ENCODE measurements at places on chromosomes 1 and 21.

- H3K36me3 ChIP-seq = no peaks in the 10 kb centered on the region
- H3K4me1 ChIP-seq = no peaks in the 10 kb centered on the region
- H3K27ac ChIP-seq = no peak overlapping the region
- H3K4me3 ChIP-seq = no peak overlapping the region
- H3K27me3 ChIP-seq = peaks cover 46% of the 10 kb centered on the region
Measured at GRCh38 chr1:154791292-154792166, 78.6 kb downstream of the KCNN3 start.

DNA sequence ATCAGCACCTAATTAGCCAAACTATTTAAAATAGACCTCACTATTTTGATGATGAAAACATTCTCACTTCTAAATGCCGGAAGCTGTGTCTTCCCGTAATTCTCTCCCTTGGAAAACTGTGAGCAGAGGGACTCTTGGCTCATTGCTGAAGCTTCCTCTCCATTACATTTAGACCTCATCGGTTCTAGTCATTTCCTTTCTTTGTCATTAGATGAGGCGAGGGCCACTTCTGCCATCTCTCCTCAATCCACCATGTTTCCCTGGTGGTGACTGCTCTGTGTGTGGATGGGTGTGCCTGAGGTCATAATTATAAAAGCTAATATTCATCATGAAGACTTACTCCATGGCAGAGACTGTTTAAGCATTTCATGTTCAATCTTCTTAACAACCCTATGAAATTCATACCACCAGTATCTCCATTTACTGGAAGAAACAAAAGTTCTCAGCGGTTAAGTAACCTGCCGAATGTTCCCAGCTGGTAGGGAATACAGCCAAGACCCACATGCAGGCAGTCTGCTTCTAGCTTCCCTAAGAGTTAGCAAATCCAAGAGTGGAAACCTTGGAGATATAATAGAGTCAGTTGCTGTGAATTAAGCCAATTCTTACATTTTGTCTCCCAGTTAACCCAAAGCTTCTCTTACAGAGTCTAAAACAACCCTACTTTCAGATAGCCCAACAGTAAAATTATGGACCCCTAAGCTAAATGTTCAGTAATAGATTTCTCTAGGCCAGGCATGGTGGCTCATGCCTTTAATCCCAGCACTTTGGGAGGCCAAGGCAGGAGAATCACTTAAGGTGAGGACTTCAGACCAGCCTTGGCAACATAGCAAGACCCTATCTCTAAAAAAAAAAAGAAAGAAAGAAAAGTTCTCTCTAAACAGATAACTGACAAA is 156.2 kb downstream of the ZBTB18 start:
- no peak overlapping the region for H3K27ac ChIP-seq
- DNase-seq = no peak
- H3K27me3 ChIP-seq = no peaks in the 10 kb centered on the region
- H3K36me3 ChIP-seq = no peaks in the 10 kb centered on the region

DNA sequence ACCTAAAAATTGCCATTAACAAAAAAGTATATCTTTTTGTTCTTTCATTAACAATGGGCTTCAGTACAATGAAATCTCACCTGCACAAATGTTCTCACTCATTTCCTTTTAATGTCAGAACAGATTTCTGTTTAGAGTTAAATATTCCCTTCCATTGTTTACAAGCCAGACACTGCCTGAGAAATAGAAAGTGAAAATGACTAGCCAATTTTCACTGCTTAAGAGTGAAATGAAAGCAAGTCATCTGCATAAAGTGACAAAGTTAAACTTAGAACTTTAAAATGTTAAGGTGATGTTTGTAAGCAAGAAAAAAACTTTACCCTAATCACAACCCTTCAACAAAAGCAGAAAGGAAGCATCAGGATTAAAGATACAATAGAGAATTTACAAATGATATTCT is 27.5 kb downstream of the COA6 start:
- no peaks in the 10 kb centered on the region for H3K36me3 ChIP-seq
- H3K4me1 ChIP-seq = no peaks in the 10 kb centered on the region
- no peaks in the 10 kb centered on the region for H3K27me3 ChIP-seq
- DNase-seq = no peak
- no peak overlapping the region for H3K4me3 ChIP-seq

DNA sequence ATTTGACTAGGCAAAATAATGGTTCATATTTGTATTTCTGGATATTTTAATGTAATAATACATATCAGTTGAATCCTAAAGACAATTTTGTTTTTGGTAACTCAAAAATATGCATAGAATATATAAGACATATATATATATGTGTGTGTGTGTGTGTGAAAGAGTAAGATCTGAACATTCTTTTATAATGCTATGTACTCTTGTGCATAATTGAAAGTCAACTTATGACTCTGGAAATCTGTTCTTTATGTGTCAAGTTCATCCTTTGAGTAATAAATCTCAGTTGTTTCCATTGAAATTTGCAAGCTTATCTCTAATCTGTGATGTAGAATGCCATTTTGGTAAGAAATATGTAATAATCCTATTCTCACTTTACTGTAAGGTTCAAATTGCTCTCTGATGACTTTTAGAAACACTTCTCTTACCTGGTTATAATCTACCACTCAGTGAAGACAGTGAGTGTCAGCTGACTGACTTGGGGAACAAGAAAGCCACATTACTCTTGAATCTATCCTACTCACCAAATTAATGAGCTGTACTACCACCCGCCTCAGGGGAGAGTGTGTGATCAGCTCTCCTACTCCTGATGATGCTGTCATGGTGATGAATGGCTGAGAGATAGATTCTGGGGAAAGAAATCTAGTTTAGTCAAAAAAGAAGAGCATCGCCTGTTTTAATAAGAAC is 15.0 kb upstream of the NEK7 start:
- H3K4me3 ChIP-seq = no peak overlapping the region
- H3K4me1 ChIP-seq = no peaks in the 10 kb centered on the region
- H3K27me3 ChIP-seq = no peaks in the 10 kb centered on the region
- no peaks in the 10 kb centered on the region for H3K36me3 ChIP-seq
- no peak overlapping the region for H3K27ac ChIP-seq

DNA sequence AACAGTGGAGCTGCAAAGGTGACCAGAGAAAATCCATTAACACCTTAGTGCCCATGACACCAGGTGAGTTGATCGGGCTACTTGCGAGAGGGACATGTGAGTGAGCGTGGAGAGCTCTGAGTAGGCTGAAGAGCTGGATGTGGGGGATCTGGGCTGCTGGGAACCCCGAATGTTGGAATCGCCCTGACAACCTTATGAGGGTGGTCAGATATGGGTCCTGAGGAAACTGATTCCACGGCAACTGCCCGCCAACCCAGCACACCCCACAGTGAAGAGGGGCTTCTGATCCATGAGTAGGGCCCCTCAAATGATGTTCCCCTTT is 705 bp upstream of the QSOX1 start:
- peak overlapping the region; percentile 87 for H3K4me3 ChIP-seq
- no peaks in the 10 kb centered on the region for H3K36me3 ChIP-seq
- no peaks in the 10 kb centered on the region for H3K4me1 ChIP-seq
- no peak for DNase-seq
- H3K27ac ChIP-seq = peak overlapping the region; percentile 93

GRCh38 chr21:37916310-37917051 is at the start of gene KCNJ6:
Gene KCNJ6, minus strand, starts transcription at chr21:37916457. Its CDS starts 75,775 bp downstream, at chr21:37840682.
- H3K4me3 ChIP-seq = no peak within 1 kb of the TSS
- peaks cover 8% of the 10 kb centered on the region for H3K4me1 ChIP-seq
- no peak within 1 kb of the TSS for H3K27ac ChIP-seq
- no peaks in the 10 kb centered on the region for H3K27me3 ChIP-seq
- H3K36me3 ChIP-seq = no peaks in the 10 kb centered on the region

DNA sequence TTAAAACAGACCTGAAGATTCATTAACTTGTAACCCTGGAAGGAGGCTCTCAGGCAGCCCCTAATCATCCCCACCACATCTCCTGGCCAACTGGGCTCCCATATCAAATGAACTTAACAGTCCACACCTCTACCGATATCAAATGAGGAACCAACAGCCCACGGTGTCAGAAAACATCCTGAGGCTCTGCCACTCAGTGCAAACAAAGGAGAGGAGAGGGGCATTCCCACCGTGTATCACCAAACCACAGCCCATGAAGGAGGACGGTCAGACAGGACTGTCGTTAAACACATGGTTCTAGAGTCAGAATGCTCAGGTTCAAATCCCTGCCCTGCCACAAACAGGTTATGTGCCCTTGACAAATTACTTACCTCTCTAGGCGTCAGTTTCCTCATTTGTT is 52.5 kb downstream of the ERI3 start:
- H3K4me3 ChIP-seq = no peak overlapping the region
- H3K27me3 ChIP-seq = no peaks in the 10 kb centered on the region
- no peaks in the 10 kb centered on the region for H3K4me1 ChIP-seq
- H3K36me3 ChIP-seq = peaks cover 95% of the 10 kb centered on the region

GRCh38 chr1:235124665-235125064 is 4.0 kb downstream of the TOMM20 start:
- no peak overlapping the region for H3K4me3 ChIP-seq
- H3K27ac ChIP-seq = no peak overlapping the region
- H3K27me3 ChIP-seq = no peaks in the 10 kb centered on the region

GRCh38 chr1:187262731-187263130 is 434.0 kb downstream of the PLA2G4A start:
- H3K36me3 ChIP-seq = no peaks in the 10 kb centered on the region
- no peak overlapping the region for H3K27ac ChIP-seq
- H3K4me1 ChIP-seq = no peaks in the 10 kb centered on the region
- no peak for DNase-seq
- no peak overlapping the region for H3K4me3 ChIP-seq

- H3K4me1 ChIP-seq = peaks cover 22% of the 10 kb centered on the region
- no peak overlapping the region for H3K27ac ChIP-seq
- H3K4me3 ChIP-seq = no peak overlapping the region
Measured at GRCh38 chr21:36773117-36773516, 74.2 kb downstream of the SIM2 start.

DNA sequence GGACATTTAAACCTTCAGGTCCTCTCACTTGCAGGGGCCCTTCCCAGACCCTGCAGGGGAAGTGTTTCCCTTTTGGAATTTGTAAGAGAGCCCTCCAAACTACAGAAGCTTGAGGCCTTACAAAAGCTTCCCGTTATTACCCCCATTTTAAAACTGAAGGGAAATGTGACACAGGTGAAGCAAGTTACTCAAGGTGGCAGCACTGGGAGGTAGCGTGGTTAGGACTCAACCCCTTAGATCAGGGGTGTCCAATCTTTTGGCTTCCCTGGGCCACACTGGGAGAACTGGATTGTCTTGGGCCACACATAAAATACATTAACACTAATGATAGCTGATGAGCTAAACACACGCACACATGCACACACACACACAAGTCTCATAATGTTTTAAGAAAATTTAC is 15.8 kb upstream of the ZC3H12A start:
- no peak overlapping the region for H3K27ac ChIP-seq
- no peaks in the 10 kb centered on the region for H3K36me3 ChIP-seq
- H3K4me3 ChIP-seq = no peak overlapping the region
- H3K4me1 ChIP-seq = no peaks in the 10 kb centered on the region
- DNase-seq = no peak
- no peaks in the 10 kb centered on the region for H3K27me3 ChIP-seq

- no peaks in the 10 kb centered on the region for H3K36me3 ChIP-seq
- peak overlapping the region; percentile 99 for H3K27ac ChIP-seq
Measured at GRCh38 chr1:155010211-155010918, 7.8 kb downstream of the ZBTB7B start.

DNA sequence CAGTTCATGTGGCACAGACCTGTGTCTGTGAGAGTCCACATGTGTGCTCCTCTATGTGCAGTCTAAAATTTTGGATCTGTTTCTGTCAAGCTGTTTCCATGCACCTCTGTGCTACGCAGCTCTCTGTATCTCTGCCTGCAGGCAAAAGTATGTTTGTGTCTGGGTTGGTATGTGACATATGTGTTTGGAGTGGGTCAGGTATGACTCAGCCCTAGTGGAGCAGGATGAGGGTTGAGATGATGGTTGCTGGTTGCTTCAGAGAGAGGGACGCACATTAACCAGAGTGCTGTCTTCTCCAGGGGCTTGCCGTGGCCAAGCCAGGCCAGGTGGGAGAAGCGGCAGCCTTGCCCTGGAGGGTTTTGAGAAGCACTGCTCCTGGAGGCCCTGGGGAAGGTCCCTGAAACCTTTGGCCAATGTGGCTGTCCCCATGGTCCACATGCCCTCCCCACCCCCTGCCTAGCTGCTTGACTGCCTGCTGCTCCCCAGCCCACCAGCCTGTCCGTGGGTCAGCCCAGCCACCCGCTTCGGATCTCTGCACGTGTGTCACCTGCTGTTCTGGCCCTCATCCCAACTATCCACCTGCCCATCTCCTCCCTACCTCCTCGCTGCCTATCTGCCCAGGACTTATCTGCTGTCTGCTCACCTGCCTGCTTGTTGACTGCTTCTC is 4.1 kb upstream of the EVA1B start:
- H3K27ac ChIP-seq = no peak overlapping the region
- no peaks in the 10 kb centered on the region for H3K36me3 ChIP-seq
- DNase-seq = no peak
- no peaks in the 10 kb centered on the region for H3K27me3 ChIP-seq
- no peak overlapping the region for H3K4me3 ChIP-seq
- peaks cover 33% of the 10 kb centered on the region for H3K4me1 ChIP-seq

DNA sequence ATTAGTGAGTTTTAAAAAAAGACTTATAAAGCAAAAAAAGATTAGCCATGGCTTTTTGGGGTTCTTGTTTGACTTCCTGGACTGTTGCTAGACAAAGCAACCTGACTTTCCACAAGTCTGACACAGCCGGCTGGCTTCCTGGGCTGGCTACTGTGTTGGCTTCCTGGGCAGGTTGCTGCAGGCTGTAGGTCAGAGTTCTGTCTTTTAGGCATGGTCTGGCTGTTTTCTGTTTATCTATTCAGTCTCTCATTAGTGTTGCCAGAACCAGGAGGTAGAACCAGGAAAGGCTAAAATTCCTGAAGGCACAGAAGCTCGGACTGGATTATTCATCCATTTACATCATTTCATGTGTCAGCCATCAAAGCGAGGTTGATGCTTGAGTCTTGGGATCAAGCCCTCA is 88.6 kb upstream of the SLC35F3 start:
- H3K4me1 ChIP-seq = no peaks in the 10 kb centered on the region
- H3K36me3 ChIP-seq = no peaks in the 10 kb centered on the region
- no peaks in the 10 kb centered on the region for H3K27me3 ChIP-seq
- no peak for DNase-seq

DNA sequence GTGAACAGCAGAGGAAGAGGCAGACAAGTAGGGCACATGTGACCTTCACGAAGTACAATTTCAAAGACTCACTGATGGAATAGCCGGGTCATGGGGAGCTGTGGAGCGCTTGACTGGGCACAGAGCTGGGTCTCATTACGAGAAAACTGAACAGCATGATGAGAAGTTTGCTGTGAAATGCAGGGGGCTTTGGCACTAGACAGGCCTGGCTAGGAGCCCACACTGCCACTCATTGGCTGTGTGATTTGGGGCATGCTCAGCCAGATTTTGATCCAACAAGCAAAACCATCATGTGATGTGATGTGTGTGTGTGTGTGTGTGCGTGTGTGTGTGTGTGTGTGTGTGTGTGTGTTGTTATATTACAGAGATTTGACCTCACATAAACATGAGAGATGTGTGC is 4.9 kb upstream of the IFNGR2 start:
- no peaks in the 10 kb centered on the region for H3K36me3 ChIP-seq
- no peak for DNase-seq
- H3K27me3 ChIP-seq = no peaks in the 10 kb centered on the region
- H3K27ac ChIP-seq = no peak overlapping the region
- peaks cover 22% of the 10 kb centered on the region for H3K4me1 ChIP-seq
- H3K4me3 ChIP-seq = no peak overlapping the region

Data from tibial nerve (tissue), 4 donors.